Smooth muscle cell of the coronary artery (primary cell): ENCODE measurements at places on chromosomes 1 and 21. TPM values are rescaled to one million over a fixed set of nuclear protein-coding genes. Genes with fewer than 3 reads are reported as not detected.

SUSD4 gene
- under 0.01 TPM in 1 of 2 replicates, not detected in the other for total RNA-seq

LYST gene
- total RNA-seq: 10.4 and 31.7 TPM in 2 replicates

RHCE gene
- 0.94 and 1.1 TPM in 2 replicates for total RNA-seq

E2F2 gene
- total RNA-seq: 0.15 TPM in 1 of 2 replicates, not detected in the other

AMY1C gene
- not detected in 2 replicates for total RNA-seq
